ENCODE measurements at places on chromosomes 13 and 19.

GRCh38 chr19:55391702-55392615 lies 6.2 kb downstream of the RPL28 start:
- no peak for DNase-seq

GRCh38 chr13:46858163-46858562 lies 38.7 kb downstream of the HTR2A start:
- DNase-seq, result no peak

GRCh38 chr13:21071015-21071414 lies 9.6 kb upstream of the LATS2 start:
- no peak for DNase-seq

GRCh38 chr19:5637971-5638370 lies 15.1 kb downstream of the SAFB start:
- DNase-seq, result no peak

DNA sequence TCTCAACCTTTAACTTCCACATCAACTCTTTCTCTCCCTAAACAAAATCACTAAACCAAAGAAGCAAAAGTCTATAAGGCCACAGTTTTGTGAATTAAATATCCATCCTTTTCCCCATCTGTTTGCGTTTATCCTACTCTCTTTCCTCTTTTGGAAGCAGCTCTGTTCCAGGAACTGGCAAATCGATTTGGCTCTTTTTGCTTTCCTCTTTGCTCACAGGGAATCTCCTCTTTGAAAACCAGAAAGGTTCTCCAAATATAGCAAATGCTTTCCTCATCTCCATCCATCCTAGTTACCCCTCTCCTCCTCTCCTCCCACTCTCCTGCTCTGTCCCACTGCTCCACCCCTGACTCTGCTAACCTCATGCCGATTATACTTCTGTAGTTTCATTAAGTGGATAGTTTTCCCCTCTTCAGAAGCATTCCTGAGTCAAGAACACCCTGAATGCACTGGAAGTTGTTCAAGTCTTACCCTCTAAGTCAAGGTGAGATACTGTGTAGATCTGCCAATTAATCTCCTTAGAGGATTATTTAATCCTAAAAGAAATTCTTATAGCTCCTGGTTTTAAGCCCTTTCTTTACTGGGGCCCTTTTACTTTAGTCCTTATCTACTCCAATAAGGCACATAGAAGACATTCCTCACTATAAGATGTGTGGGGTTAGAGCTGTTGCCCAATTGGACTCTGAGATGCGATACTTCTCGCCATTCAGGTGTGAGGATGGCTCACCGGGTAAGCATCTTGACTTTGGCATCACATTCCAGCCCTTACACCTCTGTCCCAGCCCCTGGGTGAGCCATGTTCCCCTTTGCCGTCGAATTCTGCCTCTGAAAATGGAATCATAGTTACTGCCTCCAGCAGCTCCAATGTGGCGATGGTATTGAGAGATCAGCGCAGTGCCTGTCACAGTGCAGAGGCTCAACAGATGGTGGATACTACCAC lies 67.6 kb downstream of the COL4A2 start:
- no peak for DNase-seq

- DNase-seq, result no peak
Observed at GRCh38 chr13:88601949-88602348, 930.8 kb downstream of the SLITRK5 start.

DNA sequence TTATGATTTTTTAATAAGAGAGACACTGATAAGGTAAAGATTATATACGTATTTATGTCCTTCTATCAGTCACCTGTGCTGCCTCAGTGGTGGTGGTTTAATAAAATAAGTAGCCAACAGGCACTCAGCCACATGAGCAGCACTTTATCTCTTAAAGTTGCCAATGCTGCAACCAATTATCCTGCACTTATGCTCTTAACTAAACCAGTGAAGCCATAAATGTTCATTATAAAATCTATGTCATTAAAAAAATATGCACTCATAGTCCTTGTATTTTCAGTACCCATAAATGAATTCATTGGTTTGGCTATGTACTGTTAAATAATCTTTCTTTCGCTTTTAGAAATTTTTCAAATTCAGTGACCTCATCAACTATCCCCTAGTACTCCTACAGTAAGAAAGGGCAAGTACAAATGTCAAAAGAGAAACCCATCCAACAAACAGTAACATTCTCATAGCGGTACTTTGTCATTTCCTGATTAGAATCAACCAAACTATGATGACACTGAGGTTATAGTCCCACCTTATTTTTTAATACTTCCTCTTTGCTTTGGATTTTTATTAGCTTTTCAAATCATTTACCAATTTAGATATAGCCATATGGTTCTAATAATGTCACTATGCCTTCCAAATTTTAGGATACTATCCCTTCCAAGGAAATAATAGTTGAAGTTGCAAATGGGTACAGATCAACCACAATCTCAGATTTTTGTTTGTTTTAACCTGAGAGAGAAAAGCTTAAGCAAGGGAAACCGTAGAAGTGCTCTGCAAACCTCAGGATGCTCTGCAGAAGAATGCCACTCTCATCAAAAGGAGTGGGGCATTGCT lies 190.9 kb downstream of the KLF12 start:
- DNase-seq, result no peak

DNA sequence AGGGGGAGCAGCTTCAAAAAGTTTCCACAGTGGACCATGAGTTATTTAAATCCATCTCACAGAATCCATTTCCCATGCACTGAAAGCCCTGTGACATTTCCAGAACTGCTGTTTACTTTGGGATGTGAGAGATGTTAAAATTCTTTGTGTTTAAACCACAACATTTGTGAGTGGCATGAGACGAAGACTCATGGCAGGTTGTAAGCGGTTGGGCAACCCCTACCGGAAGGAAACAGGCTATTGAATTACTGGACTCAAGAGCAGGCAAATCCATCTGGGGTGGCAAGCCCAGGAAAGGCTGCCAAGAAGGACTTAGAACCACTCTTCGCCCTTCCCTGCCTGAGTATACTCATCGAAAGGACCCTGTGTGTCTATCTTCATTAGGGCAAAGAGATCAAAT lies 22.3 kb upstream of the CLDN10 start:
- peak; percentile 76 for DNase-seq

GRCh38 chr13:72198042-72198441 lies 331.0 kb upstream of the DACH1 start:
- DNase-seq, result no peak

DNA sequence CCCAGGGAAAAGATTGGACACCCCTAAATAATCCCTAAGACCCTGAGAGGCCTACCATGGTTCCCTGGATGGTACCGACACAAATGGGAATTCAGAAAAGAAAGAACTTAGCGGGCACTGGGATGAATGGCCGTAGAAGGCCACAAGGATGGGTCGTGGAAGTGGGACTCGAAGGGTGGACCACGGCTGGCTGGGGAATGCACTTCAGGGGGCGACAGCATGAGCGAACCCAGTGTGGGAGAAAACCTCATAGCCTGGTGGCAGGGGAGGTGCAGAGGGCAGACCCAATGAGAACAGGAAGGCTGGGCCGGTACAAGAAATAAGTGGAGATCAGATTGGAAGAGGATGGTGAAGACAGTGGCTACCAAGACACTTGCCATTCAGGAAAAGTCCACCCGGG lies 28.7 kb downstream of the LATS2 start:
- DNase-seq, result no peak

- no peak for DNase-seq
Observed at GRCh38 chr19:47469363-47469700, 2.4 kb downstream of the SLC8A2 start.

GRCh38 chr19:15640904-15641597 lies 354 bp downstream of the CYP4F3 start:
- DNase-seq, result no peak

- peak; percentile 91 for DNase-seq
Observed at GRCh38 chr13:113991191-113991669, 17.4 kb upstream of the C13orf46 start.

DNA sequence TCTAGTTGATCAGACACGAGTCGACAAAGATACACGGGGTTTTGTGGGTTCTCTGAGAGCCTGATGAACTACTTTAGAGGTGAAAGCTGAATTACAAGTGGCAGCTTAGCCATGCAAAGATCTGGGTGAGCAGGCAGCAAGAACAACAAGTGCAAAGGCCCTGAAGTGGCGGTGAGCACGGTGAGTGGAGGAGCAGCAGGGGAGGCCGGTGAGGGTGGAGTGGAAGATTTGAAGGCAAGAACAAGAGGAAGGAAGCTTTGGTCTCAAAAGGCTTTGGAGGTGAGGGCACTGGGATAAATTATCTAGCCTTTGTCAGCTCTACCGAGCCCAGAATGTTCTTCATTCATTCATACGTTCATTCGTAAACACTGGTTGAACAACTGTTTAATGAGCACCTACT lies 1.4 kb downstream of the ZNF865 start:
- DNase-seq, result no peak

- no peak for DNase-seq
Observed at GRCh38 chr13:112772929-112773328, 83.1 kb downstream of the ATP11A start.

GRCh38 chr13:21458451-21458812 lies 671 bp downstream of the ZDHHC20 start:
- DNase-seq, result no peak
